ENCODE measurements at places on chromosomes 6 and 20.

DNA sequence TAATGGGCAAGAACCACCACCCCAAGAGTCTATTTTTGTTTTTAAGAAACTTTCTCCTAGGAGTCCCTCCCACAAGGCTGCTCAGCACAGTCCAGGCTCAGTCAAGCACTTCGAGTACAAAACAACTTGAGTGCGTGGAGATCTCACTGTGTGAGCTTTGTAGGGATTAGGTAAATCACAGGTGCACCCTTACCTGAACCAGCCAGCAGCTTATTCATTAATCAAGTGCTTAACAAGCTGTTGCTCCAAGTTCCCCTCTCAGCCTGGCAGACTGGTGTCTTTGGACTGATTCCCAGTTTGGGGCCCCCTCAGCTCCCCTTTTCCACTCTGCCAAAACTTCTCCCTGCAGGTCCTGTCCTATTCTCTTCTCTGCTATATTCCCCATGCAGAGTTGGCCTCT is 133.1 kb downstream of the LY86 start:
- DNase-seq, result no peak

DNA sequence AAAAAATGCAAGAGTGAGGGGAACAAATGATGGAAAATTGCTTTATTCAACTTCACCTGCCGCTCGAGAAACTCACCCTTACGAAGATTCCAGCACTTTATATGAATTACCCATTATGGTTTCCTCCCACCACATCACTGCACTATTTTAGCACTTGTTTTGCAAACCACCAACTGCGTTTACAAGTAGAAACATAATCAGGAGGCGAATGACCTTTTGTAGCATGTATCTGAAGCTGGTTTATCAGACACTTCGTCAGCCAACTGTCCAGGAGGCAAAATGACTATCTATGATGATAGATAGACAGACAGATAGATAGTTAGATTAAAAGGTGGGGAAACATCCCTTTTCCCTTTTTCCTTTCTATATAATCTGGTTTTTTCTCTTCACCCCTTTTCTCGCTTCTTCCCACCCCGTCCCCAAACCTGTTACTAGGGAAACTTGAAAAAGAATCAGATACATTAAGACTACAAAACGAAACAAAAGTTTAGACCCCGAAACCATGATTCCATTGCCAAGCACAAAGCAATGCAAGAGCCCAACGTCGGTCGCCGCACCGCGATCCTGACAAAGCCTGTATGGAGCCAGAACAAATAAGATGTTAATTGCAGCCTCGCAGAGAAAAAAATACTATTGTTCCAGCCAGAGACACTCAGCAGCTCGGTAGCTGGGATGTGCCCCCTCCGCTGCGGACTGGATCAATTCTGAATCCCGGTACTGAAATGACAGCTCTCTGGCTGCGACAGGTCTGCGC is 933 bp upstream of the ADGRB3 start:
- DNase-seq, result no peak

DNA sequence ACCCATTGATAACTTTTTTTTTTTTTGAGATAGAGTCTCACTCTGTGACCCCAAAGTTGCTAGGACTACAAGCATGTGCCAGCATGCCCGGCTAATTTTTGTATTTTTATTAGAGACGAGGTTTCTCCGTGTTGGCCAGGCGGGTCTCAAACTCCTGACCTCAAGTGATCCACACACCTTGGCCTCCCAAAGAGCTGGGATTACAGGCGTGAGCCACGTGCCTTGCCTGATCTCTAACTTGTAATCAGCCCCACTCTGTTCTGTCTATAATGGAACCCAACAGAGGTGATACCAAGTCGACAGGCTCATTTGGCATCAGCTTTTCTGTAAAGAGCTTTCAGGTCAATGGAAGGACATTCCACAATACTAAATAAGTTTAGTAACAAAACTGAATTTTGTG is 99.4 kb downstream of the HFE start:
- DNase-seq, result no peak

GRCh38 chr20:1345030-1345755 is 16.3 kb upstream of the SDCBP2 start:
- DNase-seq, result no peak

DNA sequence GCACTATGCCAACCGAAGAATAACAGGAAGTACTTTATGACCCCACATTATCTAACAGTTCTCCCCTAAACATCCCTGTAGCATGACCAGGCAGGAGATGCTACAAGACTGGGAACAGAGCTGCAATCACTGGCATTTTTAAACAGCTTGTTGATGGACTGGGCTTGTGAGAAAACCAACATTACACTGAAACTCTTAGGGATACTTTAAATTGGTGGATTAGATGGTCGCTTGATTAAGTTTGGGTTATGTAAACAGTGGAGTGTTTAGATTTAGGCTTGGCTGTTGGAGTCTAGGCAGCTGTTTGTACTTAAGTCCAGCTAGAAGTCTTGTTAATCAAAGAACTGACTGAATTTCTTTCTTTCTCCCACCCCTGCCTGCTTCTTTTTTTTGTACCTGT is 234.1 kb upstream of the BMP2 start:
- no peak for DNase-seq

- DNase-seq, result no peak
Measured at GRCh38 chr6:52190409-52190808, 4.2 kb downstream of the IL17A start.

DNA sequence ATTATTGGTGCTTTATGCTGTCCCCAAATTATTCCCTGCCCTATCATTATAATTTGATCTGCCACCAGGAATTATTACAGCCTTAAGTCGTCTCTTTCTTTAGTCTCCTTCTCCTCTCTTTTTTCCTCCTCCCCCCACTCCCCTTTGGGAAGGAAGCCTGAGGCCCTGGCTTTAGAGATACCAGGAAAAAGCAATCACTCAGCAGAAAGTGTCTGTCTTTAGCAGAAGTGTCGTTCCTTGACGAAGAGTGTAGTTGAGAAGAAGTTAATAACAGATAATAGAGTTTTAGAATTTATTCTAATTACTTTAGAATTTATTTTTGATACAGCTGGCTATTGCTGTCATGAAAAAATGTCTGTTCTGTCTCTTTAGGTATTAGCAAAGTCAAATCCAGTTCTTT is 16.5 kb downstream of the LIN28B start:
- DNase-seq, result no peak

DNA sequence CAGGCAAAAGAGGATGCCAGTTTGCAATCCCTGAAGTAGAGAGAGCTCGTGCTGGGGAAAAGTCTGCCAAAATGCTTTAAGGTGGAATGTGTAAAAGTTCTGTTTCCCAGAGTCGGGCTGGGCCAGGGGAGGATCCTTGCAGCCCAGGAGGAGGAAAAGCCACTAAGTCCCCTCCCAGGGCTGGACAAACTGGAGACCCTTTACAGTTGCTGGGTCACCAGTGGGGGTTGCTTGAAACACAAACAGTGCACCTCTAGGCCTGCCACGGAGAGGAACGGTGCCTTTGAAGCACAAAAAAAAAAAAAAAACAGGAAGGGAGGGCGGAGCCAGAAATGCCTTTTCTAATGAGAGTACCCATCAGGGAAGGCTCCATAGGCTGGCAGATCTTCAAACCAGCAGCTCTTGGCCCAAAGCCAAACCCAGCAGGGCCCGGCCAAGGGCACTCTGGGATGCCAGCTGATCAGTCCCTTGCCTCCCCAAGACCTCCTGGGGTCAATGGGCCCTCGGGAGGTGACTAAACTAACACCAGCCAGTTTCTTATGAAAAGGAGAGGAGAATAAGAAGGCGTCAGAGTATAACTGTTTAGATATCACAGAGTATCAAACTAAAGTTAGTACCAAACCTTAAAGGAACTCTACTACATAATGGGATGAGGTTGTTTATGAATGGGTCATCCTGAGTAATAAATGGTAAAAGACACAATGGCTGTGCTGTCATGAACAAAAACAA is 23.7 kb downstream of the HLA-A start:
- DNase-seq, result no peak

Data from stimulated activated CD4-positive, alpha-beta T cell treated with anti-CD3 and anti-CD28 coated beads, Interleukin-15, amount 100 ng/mL, for 1 hour (primary cell).